ENCODE measurements at places on chromosomes 2 and 18. TPM values are rescaled to one million over a fixed set of nuclear protein-coding genes. Genes with fewer than 3 reads are reported as not detected.

Gene ANKRD29
- 11.8 TPM for total RNA-seq

Gene FNDC4
- 4.6 TPM for total RNA-seq

Gene MZT2A
- total RNA-seq = 174 TPM

Gene IL37
- total RNA-seq = not detected

Gene DIPK1C
- not detected for total RNA-seq

Gene TLX2
- 0.14 TPM for total RNA-seq

Gene IMMT
- total RNA-seq = 111 TPM

Gene ANKRD30B
- not detected for total RNA-seq

Gene FN1
- 194 TPM for total RNA-seq

Gene LINC00305
- not detected for total RNA-seq

Gene CROCC2
- total RNA-seq = not detected

Gene DNAH6
- not detected for total RNA-seq

Gene SMYD1
- total RNA-seq = not detected

Gene TSPYL6
- total RNA-seq = not detected

Gene NMUR1
- total RNA-seq = not detected

Measured in A549 treated with CpdA at 1 μM for 4 hours (cell line).